CD4-positive, alpha-beta T cell treated with Interleukin-6 for 4 hours (primary cell): ENCODE measurements at places on chromosomes 3 and 15.

DNA sequence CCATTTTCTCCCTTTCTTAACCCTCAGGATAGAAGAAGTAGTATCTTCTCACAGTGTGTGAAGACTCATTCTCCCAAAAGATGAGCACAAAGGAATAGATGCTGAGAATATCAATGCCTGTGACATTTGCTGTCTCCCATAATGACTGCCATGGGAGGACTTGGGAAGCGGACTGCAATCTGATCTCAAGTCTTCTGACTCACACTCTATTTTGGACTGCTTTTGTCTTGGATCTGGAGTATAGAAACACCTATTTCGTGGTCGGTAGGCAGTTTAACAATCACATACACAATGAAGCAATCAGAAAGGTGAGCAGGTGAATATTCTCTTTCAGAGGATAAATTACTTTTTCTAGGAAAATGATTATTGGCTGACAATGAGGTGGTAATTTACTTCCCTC lies 852.0 kb downstream of the FHIT start:
- DNase-seq, result no peak

GRCh38 chr15:52254391-52254790 lies 41.2 kb downstream of the MYO5C start:
- DNase-seq, result no peak

GRCh38 chr15:54675241-54675640 lies 521.5 kb downstream of the RSL24D1 start:
- no peak for DNase-seq

- no peak for DNase-seq
Observed at GRCh38 chr3:27456554-27456953, 27.6 kb downstream of the SLC4A7 start.

DNA sequence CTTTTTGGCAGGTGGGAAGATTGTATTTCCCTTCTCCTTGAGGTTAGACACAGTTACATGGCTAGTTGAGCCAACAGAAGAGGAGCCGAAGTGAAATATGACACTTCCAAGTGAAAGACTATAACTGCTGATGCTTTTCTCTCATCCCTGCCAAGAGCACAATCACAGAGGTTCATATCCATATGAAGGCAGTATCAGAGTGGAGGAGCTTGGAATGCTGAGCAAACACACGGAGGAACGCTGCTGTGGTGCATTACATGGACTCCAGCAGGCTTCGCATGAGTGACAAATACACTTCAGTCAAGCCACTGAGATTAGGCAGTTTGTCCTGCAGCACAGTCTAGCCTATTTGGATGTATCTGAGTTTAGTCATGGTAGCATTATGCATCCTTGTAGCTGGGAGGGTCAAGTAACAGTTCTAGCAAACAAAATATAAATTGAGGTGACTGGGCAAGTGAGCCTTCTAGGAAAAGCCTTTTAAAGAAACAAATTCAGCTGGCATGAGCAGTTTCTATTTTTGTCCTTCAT lies 5.4 kb downstream of the IQCF6 start:
- no peak for DNase-seq

- DNase-seq, result no peak
Observed at GRCh38 chr3:144229330-144229729, 257.7 kb downstream of the DIPK2A start.

- DNase-seq, result peak; percentile 66
Observed at GRCh38 chr3:141402476-141403171, 34.3 kb downstream of the ZBTB38 start.

DNA sequence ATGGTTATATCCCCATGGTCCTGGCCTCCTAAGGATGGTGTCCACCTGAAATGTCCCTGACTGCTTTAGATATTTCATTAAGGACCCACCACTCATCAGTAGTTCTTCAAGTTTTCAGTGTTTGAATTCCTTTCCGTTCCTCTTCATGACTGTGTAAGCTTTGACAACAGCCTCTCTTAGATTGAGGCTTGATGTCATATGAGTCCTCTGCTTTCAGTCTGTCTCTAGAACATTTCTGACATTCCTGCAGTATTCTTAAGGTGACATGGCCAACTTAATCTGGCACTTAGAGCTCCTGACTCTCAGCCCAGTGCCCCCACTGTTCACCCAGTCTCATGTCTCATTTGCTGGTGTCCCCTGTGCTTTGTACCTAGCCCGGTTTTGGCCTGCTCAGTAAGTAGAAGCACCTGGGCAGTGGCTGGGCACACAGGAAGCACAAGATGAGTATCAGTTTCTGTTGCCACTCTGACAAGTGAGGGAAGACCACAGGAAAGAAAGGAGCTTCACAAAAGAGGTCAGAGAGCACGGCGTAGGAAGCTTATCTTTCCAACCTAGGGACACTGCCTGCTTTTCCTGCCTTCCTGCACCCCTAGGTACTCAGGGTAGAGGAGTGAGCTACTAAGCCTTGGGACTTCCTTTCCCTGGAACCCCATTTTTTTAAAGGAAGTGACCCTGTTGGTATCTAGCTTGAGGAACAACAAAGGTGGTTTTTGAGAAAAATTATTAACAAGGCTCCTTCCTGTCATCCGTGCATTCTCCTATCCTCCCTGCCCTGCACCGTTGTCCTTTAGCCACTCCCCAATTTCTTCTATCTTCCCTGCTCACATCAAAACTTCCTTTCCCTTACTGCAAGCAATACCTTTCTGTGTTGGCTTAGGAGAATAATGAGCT lies 103.1 kb downstream of the KLHL25 start:
- DNase-seq, result peak; percentile 29

DNA sequence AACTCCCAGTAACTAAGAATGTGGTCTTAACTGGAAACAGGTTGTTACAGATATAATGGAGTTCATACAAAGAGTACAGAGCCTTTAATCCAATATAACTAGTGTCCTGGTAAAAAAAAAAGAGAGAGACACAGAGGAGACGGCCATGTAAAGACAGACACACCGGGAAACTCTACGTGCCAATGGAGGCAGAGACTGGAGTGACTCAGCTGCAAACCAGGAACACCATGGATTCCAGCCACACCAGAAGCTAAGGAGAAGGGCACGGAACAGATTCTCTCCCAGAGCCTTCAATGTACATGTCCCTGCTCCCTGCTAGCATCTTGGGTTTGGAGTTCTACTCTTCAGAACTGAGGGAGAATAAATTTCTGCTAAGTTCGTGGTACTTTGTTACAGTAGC lies 4.5 kb downstream of the RNF168 start:
- no peak for DNase-seq

GRCh38 chr3:25706213-25706612 lies 41.5 kb upstream of the TOP2B start:
- DNase-seq, result no peak

DNA sequence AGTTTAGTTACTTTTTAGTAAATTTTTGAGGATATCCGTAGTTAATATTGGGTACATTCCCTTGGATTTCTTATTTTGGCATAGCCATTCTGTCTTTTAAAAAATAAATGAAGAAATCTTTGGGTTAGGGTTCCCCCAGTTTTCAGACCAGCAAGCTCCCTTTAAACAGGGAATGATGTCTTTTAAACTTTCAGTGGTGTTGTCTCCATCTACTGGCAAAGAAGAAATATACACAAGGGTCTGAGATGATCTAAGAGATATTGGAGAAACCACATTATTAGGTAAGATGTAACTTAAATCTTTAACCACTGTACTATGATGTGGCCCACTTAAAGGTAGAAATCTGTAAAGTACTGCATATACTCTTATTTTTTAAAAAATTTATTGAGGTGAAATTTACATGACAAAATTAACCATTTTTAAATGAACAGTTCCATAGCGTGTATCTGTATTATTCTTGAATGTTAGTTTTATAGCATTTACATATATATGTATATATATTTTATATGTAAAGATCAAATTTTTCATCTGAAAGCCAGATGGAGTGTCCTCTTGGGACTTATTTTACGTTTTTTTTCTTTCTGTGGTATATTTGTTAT lies 35.1 kb upstream of the EIF3J start:
- DNase-seq, result no peak

- no peak for DNase-seq
Observed at GRCh38 chr3:6060251-6060650, 800.7 kb upstream of the GRM7 start.

DNA sequence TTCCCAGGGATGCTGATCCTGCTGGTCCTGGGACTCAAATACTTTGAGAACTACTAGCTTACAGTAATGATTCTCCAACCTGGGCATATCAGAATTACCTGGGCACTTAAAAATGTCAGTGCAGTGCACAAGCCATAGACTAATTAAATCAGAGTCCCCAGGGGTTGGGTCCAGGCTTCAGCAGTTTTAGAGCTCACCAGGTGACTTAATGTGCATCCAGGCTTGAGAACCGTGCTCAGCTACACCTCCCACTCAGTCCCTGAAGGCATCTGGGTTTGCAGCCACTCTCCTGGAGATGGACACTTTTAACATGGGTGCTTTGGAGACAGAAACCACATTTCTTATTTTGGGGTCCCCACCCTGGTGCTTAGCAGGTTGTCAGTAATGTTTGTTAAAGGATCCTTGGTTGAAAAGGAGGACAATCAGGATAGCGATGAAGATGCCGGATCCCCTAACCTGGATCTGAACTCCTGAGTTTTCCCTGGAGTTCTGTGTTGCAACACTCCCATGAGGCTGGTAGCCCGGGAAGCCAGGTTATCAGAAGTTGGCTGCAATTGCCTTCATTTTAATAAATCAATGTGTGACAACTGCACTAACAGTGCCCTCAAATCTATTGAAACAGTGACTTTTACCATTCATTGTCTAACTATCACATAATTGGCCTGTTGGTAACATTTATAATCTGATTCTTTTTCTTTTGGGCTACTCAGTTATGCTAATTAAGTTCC lies 48.1 kb downstream of the BFSP2 start:
- DNase-seq, result no peak
